ENCODE measurements at places on chromosomes 4 and X. TPM values are rescaled to one million over a fixed set of nuclear protein-coding genes. Genes with fewer than 3 reads are reported as not detected.
A peak's percentile ranks its signal among the peaks of the same experiment; 100 is the strongest.

F11 gene
- total RNA-seq = not detected

- no peak for DNase-seq
These were observed 212.9 kb downstream of the PDHA2 start for GRCh38 chr4:96052827-96053226.

CLCN5 gene
- 5.5 TPM for total RNA-seq

XAGE1A gene
- not detected for total RNA-seq

DNA sequence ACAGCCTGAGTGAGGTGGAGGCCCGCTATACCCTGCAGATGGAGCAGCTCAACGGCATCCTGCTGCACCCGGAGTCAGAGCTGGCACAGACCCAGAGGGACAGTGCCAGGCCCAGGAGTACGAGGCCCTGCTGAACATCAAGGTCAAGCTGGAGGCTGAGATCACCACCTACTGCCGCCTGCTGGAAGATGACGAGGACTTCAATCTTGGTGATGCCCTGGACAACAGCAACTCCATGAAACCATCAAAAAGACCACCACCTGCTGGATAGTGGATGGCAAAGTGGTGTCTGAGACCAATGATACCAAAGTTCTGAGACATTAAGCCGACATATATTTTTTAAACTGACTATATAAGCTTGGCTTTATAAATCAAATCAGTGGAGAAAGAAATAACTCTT lies 73.3 kb upstream of the HHIP start:
- peak; percentile 67 for DNase-seq

DNA sequence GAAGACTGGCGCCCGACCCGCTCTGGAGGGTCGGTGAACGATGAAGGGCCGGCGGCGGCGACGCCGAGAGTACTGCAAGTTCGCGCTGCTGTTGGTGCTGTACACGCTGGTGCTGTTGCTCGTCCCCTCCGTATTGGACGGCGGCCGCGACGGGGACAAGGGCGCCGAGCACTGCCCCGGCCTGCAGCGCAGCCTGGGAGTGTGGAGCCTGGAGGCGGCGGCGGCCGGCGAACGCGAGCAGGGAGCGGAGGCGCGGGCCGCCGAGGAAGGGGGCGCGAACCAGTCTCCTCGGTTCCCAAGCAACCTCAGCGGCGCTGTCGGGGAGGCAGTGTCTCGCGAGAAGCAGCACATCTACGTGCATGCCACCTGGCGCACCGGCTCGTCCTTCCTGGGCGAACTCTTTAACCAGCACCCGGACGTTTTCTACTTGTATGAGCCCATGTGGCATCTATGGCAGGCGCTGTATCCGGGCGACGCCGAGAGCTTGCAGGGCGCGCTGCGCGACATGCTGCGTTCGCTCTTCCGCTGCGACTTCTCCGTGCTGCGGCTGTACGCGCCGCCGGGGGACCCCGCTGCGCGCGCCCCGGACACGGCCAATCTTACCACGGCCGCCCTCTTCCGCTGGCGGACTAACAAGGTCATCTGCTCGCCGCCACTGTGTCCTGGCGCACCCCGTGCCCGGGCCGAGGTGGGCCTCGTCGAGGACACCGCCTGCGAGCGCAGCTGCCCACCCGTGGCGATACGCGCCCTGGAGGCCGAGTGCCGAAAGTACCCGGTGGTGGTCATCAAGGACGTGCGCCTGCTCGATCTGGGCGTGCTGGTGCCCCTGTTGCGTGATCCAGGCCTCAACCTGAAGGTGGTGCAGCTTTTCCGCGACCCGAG lies 568 bp downstream of the CHST7 start:
- DNase-seq = peak; percentile 78

IL2RG gene
- 4.3 TPM for total RNA-seq

MOB1B gene
- total RNA-seq = 55.6 TPM

DNA sequence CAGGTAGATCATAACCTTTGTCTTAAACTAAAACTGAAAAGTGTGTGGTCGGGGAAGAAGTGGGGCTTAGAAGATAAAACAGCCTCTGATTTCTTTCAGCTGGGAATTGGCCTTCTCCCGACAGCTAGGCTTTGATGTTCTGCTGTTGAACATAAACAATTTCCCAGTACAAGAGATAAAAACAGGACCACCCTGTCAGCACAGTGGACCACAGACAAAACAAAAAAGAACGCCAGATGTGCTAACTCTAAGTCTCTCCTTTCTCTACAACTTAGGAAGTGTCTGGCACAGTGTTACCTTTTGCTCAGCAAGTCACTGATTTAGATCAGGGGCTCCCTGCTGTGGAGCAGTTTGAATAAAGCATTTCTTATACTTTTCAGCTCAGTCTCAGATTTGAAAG lies 87.5 kb upstream of the UXT start:
- no peak for DNase-seq

WDFY3 gene
- not detected for total RNA-seq

GRCh38 chr4:40812386-40812785 lies 62.6 kb downstream of the NSUN7 start:
- no peak for DNase-seq

DNA sequence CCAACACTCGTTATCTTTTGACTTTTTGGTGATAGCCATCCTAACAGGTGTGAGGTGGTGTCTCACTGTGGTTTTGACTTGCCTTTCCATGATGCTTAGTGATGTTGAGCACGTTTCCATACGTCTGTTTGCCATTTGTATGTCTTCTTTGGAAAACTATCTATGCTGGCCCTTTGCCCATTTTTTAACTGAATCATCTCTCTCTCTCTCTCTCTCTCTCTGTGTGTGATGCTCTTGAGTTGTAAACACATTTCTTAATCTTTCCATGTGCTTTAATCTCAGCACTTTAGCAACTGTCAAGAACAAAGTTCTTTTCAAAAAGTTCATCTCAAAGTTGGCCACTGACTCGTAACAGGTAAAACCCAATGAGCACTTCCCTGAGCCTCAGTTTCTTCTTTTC lies 10.5 kb downstream of the SORBS2 start:
- no peak for DNase-seq

- no peak for DNase-seq
These were observed 501.0 kb downstream of the IDS start for GRCh38 chrX:149003863-149004660.

GRCh38 chr4:92830771-92831170 lies 527.0 kb downstream of the GRID2 start:
- no peak for DNase-seq

GRCh38 chr4:19177616-19178015 lies 1074.1 kb upstream of the SLIT2 start:
- DNase-seq = no peak

- no peak for DNase-seq
These were observed 66.5 kb downstream of the CHRNA9 start for GRCh38 chr4:40401631-40402030.

GRCh38 chr4:153735906-153736461 lies 23.8 kb downstream of the RNF175 start:
- no peak for DNase-seq

MAGEA10 gene
- not detected for total RNA-seq

AFP gene
- not detected for total RNA-seq

FDCSP gene
- not detected for total RNA-seq

DNA sequence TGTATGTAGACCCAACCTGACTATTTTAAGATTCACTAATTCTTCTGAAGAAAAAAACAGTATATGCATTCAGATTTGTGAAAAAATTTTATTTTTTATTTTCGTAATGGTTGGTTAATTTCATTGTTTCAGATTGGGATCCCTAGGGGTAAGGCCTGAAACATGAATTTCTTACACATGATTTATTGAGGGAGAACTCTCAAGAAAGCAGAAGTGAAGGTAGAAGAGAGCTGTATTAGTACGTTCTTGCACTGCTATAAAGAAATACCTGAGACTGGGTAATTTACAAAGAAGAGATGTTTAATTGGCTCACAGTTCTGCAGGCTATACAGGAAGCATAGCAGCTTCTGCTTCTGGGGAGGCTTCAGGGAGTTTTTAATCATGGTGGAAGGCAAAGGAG lies 611.9 kb upstream of the TECRL start:
- DNase-seq = no peak

CSAG1 gene
- not detected for total RNA-seq

- no peak for DNase-seq
These were observed 118.9 kb upstream of the GK2 start for GRCh38 chr4:79526641-79527565.

Measured in Karpas-422 (cell line).